Aorta (tissue), 5 donors: ENCODE measurements at places on chromosomes 1 and 21. TPM values are rescaled to one million over a fixed set of nuclear protein-coding genes. Genes with fewer than 3 reads are reported as not detected.

Gene CACNA1S
- total RNA-seq, result not detected

DNA sequence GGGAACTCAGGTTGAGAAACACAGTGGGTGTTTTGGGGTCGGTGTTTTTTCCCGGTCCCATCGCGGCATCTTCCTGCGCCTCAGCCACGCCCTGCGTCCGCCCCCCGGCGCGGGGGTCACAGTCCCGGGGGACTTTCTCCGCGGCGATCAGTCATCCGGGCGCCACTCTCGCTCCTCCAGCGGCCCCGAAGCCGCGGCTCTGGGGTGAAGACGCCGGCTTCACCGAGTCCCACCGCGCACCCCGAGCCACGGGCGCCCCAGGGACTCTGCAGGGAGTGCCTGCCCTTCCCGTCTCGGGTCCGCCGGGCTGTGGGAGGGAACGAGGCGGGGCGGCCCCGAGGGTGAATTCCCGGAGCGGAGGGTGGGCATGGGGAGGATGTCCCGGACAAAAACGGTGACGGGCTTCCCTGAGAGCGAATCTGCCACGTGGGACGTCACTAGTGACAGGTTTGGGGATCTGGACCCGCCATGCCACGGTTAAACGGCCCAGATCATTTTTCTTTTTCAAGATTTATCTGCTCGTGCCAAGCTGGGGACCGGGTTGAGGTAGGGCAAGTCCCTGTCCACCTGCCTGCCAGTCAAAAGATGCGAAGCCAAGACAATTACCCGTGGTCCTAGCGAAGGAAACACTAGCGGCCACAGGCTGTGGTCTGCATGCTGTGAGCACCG is 717 bp upstream of the BATF3 start:
- DNase-seq, result peak; percentile 88

GRCh38 chr1:57157818-57158603 is 192.2 kb upstream of the C8B start:
- DNase-seq, result no peak

DNA sequence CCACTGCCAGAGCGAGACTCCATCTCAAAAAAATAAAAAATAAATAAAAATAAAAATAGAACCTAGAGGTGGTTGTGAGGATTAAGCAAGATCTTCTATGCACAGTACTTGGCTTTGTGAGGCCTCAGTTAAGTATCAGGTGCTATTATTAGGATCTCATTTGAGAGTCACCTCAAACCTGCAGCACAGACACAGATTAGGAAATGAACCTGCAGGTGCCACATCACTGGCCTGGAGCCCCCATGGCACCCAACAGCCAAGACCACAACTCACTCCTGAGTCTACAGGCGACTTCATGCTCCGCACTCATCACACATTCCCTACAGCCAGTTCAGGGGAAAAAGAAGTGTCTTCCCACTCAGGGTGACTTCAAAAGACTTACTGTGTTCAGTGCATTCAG is 176.8 kb downstream of the SLC45A1 start:
- DNase-seq, result no peak

DNA sequence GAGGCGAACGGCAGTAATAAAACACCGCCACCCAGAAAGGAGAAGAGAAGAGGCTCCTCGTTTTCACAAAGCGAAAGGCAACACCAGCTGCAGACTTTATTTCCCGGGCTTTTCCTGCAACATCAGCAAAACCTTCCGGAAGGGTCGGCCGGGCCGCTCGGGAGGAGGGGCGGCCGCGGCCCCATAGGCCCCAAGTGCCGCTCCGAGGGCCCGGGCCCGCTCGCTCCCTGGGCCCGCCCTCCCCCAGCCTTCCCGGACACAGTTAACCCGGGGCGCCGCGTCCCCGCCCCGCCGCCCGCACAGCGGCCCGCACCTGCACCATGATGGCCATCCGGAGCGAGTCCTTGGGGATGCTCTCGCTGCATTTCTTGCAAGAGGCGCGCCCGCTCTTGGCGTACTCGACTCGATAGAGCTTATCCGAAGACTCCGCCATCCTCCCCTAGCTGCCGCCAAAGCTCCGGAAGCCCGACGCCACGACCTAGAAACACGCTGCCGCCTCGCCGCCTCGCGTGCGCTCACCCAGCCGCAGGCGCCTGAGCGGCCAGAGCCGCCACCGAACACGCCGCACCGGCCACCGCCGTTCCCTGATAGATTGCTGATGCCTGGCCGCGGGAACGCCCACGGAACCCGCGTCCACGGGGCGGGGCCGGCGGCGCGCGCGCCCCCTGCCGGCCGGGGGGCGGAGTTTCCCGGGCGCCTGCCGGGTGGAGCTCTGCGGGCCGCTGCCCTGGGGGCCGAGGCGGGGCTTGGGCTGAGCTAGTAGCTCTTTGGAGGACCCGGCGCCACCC is at the start of gene PARP1:
PARP1 (minus strand) TSS at position 597 of the 788 bp plus-strand sequence; CDS start at position 433, 164 bp downstream.
- DNase-seq, result peak; percentile 93

DNA sequence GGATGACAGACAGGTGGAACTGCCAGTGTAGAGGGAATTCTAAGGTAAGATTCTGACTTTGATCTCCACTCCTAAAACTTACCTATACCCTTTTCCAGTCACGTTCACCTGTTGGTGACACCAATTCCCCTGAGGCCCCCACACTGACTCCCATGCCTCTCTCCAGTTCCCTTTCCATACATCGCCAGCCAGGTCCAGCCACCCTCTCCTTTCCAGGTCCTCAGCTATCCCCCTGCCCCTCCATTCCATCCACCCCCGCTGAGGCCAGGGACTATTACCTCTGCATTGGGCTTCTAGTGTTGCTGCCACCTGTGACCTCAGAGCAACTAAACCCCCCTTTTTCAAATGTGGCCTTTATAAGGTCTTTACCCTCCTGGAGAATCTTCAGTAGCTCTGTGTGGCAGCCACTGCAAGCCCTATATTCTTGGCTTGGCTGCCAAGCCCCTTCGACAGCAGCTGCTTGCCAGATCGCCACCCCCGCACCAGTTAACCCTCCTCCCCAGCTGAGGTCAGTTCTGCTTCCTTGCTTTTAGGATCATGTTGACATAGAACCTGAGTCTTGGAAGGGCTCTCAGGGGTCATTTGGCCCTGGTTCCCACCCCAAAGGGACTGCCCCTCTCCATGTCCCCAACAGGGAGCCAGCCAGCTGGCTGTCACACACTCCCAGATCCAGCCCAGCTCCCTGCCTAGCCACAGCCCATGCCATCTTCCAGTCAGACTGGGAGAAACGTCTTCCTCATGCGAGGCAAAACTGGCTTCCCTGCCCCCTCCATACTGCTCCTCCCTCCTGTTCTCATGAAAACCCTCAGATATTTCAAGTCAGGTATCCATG is 14.7 kb downstream of the CSF1 start:
- no peak for DNase-seq
